Natural killer cell treated with Interleukin-12 subunit alpha and Interleukin-12 subunit beta and Interleukin-15 and Interleukin-18, amount 100 ng/mL, for 72 hours (primary cell): ENCODE measurements at places on chromosomes 7 and 10. TPM values are rescaled to one million over a fixed set of nuclear protein-coding genes. Genes with fewer than 3 reads are reported as not detected.

DNA sequence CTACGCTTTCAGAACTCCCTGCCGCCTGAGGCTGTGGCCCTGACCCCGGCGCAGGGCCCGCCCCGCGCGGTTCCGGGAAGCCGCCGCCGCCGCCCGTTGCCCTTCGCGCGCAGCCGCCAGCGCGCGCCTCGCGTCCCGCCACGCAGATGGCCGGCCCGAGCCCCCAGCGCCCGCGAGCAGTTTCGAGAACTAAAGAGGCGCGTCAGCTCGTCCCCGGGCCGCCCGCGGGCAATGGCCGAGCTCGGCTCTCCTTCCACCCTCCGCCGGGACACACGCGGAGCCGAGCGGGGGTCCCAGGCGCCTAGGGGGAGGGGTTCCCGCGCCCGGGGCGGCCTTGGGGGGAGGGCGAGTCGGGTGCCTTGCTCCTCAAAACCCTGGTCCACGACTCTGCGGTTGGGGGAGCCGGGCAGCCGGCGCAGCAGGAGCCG, 1.8 kb downstream of the HNRNPF start:
- peak; percentile 80 for DNase-seq

LDB3 gene
- total RNA-seq, result not detected

GRCh38 chr10:50322077-50322476, 70.8 kb upstream of the ASAH2 start:
- DNase-seq, result no peak

- DNase-seq, result no peak
These were observed 16.4 kb downstream of the ADK start for GRCh38 chr10:74167443-74167842.

DNA sequence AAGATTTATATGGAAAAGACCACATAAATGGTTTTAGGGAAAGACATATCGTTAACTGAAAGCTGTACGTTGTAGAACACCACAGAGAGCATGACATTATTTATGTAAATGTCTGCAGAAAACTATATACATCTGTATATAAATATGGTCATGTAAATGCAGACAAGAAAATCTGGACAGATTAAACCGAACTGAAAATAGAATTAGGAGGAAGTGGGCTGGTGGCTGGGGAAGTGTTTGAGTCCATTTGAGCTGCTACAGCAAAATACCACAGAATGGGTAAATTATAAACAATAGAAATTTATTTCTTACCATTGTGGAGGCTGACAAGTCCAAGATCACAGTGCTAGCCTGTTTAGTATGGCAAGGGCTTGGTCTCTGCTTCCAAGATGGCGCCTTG, 56.3 kb upstream of the USP6NL start:
- DNase-seq, result no peak

- DNase-seq, result no peak
These were observed 7.2 kb downstream of the INA start for GRCh38 chr10:103284170-103284569.

- no peak for DNase-seq
These were observed 137.6 kb upstream of the CDK6 start for GRCh38 chr7:92973974-92974373.

DNA sequence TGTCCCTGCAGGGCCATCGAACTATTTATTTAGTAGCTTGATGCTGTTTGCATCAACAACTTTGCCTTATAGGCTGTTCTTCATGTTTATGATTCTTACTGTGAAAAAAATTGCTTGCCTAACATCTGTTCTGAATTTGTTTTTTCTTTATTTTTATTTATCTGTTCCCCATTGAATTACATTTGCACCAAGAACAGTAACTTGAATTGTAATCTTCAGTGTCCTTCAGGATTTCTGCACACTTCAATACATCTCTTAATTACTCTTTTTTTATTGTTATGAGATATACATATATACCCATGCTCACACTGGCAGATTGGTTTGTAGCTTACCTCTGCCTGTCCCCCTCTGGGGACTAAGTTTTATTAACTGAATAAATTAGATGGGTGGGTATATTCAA, 64.4 kb downstream of the TBXAS1 start:
- DNase-seq, result no peak

ADGRA1 gene
- not detected for total RNA-seq

- DNase-seq, result peak; percentile 6
These were observed 3.7 kb downstream of the PGAM2 start for GRCh38 chr7:44061645-44062179.

- no peak for DNase-seq
These were observed 15.6 kb downstream of the CALCR start for GRCh38 chr7:93558705-93559614.

TCAF2 gene
- 22.0 TPM for total RNA-seq

ASB13 gene
- total RNA-seq, result 2.3 TPM

- DNase-seq, result no peak
These were observed 242.2 kb downstream of the HGF start for GRCh38 chr7:81527651-81528050.

BAG3 gene
- 12.7 TPM for total RNA-seq

ASZ1 gene
- not detected for total RNA-seq

TAF3 gene
- total RNA-seq, result 15.6 TPM

GRCh38 chr7:153087498-153087897, 327.9 kb downstream of the ACTR3B start:
- DNase-seq, result no peak

- DNase-seq, result no peak
These were observed 62.6 kb downstream of the CCNY start for GRCh38 chr10:35398908-35399307.

GRCh38 chr7:107785926-107786325, 17.1 kb downstream of the SLC26A3 start:
- no peak for DNase-seq
